ENCODE measurements at places on chromosomes 11 and 22. TPM values are rescaled to one million over a fixed set of nuclear protein-coding genes. Genes with fewer than 3 reads are reported as not detected.

The TAF6L gene
- total RNA-seq = 13.6 TPM

The ZBTB16 gene
- total RNA-seq = not detected

The OR10G7 gene
- total RNA-seq = not detected

The ATF4 gene
- 416 TPM for total RNA-seq

The SLC35F2 gene
- 41.9 TPM for total RNA-seq

The FJX1 gene
- total RNA-seq = 40.3 TPM

The JHY gene
- 3.4 TPM for total RNA-seq

The PRPF19 gene
- 186 TPM for total RNA-seq

The ENTHD1 gene
- total RNA-seq = not detected

The TMEM191C gene
- 1.1 TPM for total RNA-seq

The OR10A3 gene
- total RNA-seq = not detected

The FAT3 gene
- 0.38 TPM for total RNA-seq

The ESRRA gene
- total RNA-seq = 62.7 TPM

The SCUBE1 gene
- 0.15 TPM for total RNA-seq

The PES1 gene
- total RNA-seq = 113 TPM

The ZNF280A gene
- 2.8 TPM for total RNA-seq

The SH3BP1 gene
- total RNA-seq = 2.4 TPM

The C11orf21 gene
- not detected for total RNA-seq

The UBQLN3 gene
- total RNA-seq = not detected

The ACER3 gene
- total RNA-seq = 19.4 TPM

The HTR3B gene
- total RNA-seq = not detected

The GRAMD1B gene
- 31.6 TPM for total RNA-seq

The ISX gene
- total RNA-seq = not detected

The SCUBE2 gene
- total RNA-seq = 0.57 TPM

The MAPK8IP2 gene
- 4.1 TPM for total RNA-seq

The SEPTIN5 gene
- 10.0 TPM for total RNA-seq

The SPDYC gene
- total RNA-seq = not detected

The CBLIF gene
- not detected for total RNA-seq

The SLC6A5 gene
- not detected for total RNA-seq

The CRYBB2 gene
- 0.23 TPM for total RNA-seq

Measured in A549 treated with CpdA at 1 μM for 4 hours (cell line).